ENCODE measurements at places on chromosomes 5 and 9.

DNA sequence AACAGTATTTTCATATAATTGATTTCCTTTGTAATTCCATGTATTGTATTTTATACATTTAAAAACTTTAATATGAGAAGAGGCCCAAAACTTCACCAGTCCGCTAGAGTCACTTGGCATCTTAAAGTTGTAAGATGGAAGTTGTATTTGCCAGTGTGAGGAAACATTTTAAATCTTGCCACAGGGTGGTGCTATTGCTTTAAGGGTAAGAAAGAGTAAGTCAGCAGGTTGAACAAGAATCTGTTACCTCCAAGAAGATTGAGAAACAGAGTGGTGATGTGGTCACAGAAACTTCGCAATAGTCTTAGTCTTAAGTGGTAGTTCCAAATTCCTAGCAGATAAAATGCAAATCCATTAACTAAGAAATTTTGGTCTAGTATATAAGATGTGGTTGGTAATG lies 39.8 kb upstream of the RANBP6 start:
- DNase-seq: no peak

DNA sequence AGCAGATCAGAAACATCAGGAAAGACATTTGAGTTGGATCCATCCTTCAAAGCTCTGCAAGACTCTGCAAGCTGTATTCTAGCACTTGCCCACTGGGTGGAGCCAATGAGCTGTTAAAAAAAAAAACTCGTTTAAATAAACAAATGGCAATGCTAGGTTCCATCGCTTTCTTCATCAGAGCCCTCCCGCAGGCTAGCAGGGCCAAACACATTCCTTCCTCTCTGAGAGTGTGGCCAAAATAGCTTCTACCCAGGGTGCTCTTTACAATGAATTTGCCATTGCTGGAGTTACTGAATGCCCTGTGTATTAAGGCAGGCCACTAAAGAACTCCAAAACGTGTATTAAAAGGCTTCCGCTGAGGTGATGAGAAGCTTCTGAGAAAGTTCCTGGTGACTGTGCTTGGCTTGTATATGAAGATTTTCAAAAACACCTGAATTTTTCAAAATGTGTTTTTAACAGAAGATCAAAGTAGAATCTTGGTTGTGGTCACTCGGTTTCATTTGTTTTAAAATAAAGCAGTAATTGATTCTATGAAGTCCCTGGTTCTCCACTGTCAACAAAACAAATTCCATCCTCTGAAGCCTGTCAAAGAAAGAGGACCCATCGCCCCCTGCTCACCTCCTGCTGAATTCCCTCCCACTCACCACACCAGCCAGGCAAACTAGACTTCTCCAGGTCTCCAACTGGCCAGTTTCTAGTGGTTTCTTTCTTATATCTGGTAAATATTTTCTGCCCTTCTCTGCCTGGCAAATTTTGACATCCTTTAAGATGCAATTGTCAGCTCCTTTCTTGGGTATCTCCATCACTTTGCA lies 36.5 kb upstream of the EQTN start:
- DNase-seq: peak; percentile 46

DNA sequence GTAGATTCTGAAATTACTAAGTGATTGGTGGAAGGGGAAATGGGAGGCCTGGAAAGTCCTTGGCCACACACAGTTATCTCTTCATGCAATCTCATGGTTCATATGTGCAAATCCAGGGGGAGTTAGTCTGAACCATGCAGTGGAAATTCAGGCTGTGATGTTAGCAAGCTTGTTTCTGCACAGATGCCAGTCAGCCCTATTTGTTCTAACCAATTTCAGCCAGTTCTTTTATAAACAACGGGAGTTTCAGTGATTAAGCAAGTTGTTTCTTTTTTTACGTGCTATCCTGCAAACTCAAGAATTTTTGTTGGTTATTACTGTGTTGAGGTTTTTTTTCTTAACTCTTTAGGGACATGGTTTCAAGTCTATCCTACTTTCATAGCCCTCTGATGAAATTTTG lies 298.0 kb downstream of the FER start:
- DNase-seq: no peak

- no peak for DNase-seq
These were observed 19.5 kb downstream of the DAB2 start for GRCh38 chr5:39405083-39405843.

GRCh38 chr5:55159763-55160492 lies at the start of gene GPX8:
Gene GPX8, plus strand, starts transcription at chr5:55160171. Its CDS starts 22 bp downstream, at chr5:55160193.
- DNase-seq: no peak

DNA sequence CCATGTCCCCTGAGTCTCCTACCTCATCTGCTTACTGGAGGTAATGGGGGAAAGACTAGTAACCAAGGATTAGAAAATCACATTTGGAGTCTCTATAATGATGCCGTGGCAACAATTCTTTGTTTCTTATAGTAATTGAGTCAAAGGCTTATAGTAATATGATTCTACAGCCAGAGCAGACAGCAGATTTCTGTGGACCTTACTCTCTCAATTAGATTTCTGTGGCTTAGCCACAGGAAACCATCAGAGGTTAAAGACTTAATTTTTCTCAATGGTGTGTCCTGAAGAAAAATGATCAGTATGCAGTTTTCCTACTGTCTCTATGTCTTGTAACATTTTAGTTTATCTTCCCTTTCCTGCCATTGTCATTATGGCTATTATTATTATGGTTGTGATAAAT lies 59.3 kb upstream of the CD180 start:
- DNase-seq: no peak

DNA sequence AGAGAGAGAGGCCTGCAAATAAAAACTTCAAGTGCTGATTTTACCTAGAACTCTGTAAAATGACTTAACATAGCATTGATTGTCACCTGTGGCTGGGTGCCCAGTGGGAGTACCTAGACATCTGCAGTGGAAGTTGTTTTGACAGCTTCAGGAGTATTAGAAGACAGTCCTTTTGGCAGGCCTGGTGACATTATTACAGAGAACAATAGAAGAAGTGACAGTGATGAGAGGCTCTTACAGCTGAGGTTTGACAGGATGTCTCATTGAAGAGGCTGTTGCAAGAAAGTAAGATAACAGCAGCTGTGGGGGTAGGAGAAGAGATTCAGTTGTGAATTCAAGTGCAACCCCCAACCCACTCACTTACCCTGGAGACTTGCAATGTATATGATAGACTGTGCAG lies 27.9 kb upstream of the MUSK start:
- no peak for DNase-seq

- no peak for DNase-seq
These were observed 560.8 kb upstream of the WWC1 start for GRCh38 chr5:167730656-167731055.

- peak; percentile 4 for DNase-seq
These were observed 117.3 kb downstream of the GDNF start for GRCh38 chr5:37722236-37723161.

- no peak for DNase-seq
These were observed 101.9 kb upstream of the COL5A1 start for GRCh38 chr9:134539586-134540194.

All from GM18507 (cell line).